HCT116 (cell line): ENCODE measurements at places on chromosomes 3 and 15.

GRCh38 chr3:50627407-50628051, 10.6 kb downstream of the MAPKAPK3 start:
- DNase-seq = peak; percentile 88

DNA sequence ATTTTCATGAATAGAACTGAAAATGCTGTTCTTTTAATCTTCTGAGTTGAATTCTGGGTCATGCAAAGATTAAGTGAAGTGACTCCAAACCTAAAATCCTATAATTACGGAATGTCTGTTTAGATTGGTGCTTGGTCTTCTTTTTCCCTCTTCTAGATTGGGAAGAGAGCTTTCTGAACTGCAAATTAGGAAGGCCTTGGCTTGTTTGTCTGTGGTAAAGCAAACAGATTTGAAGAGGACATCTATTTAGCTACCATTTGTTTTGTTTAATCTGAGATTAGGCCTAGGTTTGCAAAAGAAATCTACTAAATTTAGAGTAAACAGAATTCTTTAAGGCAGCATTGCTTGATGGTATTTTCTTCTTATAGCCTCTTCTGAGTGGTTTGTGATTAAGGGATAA, 23.5 kb downstream of the PAQR9 start:
- DNase-seq = no peak

DNA sequence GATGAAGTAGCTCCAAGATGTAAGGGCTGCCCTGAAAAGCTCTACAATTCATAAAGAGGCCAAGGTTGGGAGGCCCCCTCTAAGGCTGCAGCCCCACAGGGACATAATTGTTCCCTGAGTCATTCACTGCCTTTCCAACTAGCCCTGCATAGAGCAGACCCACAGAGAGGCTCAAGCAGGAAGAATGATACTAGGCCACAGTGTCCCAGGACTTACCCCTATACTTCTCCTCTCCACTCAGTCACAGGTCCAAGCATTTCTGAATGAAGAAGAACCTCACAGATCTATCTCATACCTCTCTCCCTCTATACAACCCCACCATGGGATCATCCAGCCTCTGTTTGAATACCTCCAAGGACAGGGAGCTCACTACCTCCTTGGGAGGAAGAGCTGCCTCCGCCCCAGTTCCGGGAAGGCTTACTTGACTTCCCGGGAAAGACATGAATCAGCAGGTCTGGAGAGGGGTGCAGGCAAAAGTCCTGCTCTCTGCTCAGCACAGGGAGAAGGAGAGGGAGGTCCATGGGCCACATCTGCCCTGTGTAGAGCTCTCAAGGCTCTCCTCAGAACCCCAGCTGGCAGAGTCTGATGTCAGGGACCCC, 6.9 kb upstream of the SKIC8 start:
- DNase-seq = no peak

GRCh38 chr15:40768521-40769273, 1.1 kb upstream of the C15orf62 start:
- no peak for DNase-seq

GRCh38 chr15:31178705-31179104, 77.2 kb upstream of the TRPM1 start:
- DNase-seq = no peak

DNA sequence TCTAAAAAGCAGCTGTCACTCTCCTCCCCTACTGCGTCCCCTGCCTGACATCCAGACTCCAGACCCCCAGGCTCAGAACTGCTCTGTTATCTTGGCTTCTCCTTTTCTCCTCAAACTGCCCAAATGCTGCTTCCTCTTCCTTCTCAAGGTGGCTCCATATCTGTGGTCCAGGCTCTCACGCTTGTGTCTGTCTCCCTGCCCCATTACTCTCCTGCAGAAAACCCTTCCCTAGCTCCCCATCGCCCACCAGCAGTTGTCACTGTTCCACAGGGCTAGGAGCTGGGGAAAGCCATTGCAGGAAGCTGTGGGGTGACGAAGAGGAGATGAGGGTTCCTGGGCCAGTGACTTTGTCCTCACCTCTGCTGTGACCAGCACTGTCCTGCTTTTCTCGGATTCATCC, 30.7 kb upstream of the CGNL1 start:
- no peak for DNase-seq

DNA sequence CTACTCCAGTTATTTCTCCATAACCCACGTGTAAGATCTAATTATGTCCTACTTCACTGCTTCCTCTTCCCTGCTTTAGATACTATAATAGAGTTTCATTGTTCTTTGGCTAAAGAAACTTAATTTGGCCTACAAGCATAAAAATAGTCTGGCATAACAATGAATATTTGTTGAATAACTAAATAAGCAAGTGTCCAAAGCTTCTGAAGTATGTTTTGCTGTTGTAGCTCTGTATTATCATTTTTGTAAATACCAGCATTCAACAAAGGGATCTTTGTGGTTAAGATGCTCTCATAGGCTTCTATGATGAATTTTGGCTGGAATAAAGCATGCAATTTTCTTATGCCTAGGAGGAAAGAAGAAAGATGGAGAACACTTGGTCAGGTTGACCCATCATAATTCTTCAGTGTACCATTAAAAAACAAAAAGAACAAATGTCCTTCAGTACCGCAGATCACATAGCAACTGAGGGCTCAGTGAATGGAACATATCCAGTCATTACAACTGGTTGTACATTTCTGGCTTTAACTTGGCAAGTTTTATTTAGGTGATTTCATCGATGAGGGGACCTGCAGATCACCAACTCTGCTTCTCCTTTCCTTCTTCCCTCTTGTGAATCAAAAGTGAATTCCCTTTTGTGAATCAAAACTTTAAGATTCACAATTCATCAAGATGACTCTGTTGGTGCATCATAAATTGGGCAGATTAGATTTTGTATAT, 465.9 kb upstream of the TGFBR2 start:
- no peak for DNase-seq

DNA sequence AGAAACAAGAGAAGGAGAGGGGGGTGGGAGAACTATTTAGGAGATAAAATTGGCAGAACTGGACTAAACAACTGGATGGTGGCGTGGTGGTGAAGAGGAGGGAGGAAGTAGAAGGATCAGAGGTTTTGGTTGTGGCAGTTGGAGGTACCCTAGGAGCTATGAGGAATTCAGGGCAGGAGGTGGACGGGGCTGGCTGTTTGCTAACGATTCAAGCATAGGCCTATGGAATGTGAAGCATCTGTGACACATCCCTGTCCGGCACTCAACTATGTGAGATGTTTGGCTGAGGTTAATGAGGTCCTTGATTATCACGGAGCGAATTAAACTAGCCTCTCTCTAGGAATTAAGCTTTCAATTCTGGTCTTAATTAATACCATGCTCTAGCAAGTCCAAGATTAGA, 13.5 kb downstream of the TARS3 start:
- no peak for DNase-seq

GRCh38 chr3:54960701-54961100, 32.8 kb upstream of the LRTM1 start:
- no peak for DNase-seq

- DNase-seq = no peak
Measured at GRCh38 chr3:71962561-71963240, 177.8 kb upstream of the PROK2 start.

DNA sequence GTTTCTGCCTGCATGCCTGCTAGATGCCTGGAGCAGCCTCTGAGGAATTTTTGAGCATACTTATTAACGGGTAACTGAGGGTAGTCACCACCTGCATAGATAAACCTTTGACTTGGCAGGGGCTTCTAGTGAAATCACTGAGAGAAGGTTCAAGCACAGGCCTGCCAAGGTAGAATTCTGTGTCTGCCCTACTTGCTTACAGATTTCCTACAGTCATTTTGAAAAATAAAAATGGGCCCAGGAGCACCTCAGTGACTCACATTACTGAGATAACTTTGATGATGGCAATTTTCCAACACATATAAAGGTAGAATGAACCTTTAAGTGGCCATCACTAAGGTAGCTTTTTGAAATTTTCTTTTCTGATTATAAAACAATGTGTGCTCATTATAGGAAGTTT, 10.8 kb downstream of the CRTAP start:
- no peak for DNase-seq

GRCh38 chr15:70507772-70508371, 255.5 kb downstream of the UACA start:
- DNase-seq = no peak

GRCh38 chr15:44295750-44296431, 7.4 kb downstream of the GOLM2 start:
- no peak for DNase-seq

DNA sequence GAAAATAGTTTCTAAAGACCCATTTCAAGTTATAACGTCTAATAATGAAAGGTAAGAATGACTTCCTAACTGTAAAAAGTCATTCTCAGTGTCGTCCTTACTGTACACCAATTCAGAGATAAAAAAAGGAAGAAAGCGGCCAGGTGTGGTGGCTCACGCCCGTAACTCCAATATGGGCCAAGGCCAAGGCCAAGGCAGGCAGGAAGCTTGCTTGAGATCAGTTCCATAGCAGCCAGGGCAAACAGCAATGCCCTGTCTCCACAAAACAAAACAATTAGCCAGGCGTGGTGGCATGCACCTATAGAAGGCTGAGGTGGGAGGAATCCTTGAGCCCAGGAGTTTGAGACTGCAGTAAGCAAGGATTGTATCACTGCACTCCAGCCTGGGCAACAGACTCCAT, 31.9 kb downstream of the UBXN7 start:
- no peak for DNase-seq

DNA sequence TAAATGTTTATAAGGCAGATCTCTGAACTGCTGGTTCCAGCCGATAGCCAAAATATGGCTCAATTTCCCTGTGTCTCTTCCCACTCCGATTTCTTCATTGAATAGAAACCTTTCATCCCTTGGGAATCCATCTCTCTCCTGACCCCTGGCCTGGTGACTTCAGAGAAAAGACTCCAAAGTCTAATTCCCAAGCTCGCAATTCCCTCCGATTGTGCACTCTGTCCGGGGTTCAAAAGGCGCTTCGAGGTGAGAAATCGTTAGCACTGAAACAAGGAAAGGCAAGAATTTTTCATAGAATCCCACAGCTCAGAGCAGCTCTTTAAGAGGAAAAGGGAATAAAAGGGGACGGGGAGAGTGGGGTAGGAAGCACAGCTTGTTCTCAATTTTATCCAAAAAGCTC, 18.4 kb upstream of the RAD18 start:
- no peak for DNase-seq

GRCh38 chr15:45184562-45185041, 3.2 kb downstream of the SHF start:
- DNase-seq = no peak
